Effector memory CD8-positive, alpha-beta T cell (primary cell): ENCODE measurements at places on chromosomes 5 and 9.

GRCh38 chr9:112078432-112078831 is 96.7 kb downstream of the SUSD1 start:
- no peak for DNase-seq

GRCh38 chr9:21711504-21711903 is 90.9 kb upstream of the MTAP start:
- DNase-seq: no peak

DNA sequence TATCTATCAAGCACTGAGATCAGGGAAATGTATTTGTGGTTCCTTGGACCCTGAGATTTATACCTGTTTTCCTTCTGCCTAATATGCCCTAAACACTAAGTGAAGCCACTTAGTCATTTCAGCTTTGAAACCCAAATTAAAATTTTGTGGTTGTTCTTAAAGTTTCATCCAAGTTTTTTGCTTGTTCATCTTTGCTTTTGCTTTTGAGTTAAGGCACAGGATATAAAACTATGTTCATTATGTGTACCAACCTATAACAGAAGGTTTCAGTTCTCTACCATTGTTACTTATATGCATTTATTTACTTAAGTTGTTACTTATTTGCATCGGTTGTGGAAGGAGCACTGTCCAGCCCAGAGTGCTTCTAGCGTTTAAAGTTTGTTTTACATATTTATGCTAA is 382.3 kb downstream of the PTPRD start:
- no peak for DNase-seq

- DNase-seq: no peak
Measured at GRCh38 chr9:37990404-37991015, 78.5 kb downstream of the SHB start.

- no peak for DNase-seq
Measured at GRCh38 chr5:130875656-130876055, 289.4 kb downstream of the HINT1 start.

DNA sequence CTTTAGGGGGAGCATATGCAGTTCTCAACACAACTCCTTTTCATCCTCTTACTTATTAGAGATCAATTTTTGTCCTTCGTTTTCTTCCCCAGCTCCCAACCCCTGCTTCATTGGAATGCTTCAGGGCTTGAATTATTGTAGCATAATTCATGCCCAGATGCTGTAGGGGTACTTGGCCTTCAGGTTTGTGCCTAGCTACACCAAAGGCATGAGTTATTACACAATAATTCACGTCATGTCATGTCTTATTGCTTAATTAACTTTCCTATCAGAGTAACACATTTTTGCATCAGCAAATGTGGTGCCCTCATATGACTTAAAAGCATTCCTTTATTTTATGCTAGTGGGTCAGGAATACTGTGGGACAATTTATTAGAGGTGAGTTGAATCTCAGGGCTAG is 507.2 kb downstream of the NFIB start:
- no peak for DNase-seq

- no peak for DNase-seq
Measured at GRCh38 chr9:93951655-93952118, 3.5 kb downstream of the BARX1 start.

DNA sequence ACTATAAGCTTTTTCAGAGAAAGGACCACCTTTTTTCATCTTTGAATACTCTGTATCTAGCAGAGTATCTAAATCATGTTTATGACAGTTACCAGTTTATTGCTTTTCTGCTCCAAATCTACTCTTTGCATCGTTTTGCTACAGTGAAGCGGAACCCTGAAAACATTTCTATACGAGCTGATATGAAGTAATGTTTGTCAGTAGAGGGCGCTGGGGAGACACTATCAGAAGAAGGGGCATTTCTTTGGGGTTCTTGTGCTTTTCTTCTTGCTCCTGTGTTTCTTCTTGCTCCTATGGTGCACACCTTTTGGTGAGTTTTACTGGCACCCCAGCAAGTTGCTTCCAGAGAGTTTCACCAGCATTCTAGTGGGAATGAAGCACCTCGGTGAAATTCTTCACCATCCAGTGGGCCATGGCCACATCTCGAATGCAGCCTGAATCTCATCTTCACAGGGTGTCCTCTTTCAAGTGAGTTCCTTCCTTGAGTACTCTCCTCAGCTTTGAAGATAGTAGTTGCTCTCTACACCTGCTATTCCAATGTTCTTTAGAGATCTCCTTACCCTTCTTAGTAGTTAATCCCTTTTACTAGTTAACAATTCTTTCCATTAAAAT is 98.4 kb downstream of the FGF1 start:
- DNase-seq: peak; percentile 19

- no peak for DNase-seq
Measured at GRCh38 chr5:123387313-123387712, 35.9 kb downstream of the CEP120 start.

GRCh38 chr5:54528633-54529209 is 11.2 kb downstream of the SNX18 start:
- no peak for DNase-seq

GRCh38 chr9:74755355-74755754 is 132.4 kb downstream of the TRPM6 start:
- DNase-seq: no peak

GRCh38 chr9:21234153-21234687 is 5.6 kb downstream of the IFNA14 start:
- DNase-seq: no peak

DNA sequence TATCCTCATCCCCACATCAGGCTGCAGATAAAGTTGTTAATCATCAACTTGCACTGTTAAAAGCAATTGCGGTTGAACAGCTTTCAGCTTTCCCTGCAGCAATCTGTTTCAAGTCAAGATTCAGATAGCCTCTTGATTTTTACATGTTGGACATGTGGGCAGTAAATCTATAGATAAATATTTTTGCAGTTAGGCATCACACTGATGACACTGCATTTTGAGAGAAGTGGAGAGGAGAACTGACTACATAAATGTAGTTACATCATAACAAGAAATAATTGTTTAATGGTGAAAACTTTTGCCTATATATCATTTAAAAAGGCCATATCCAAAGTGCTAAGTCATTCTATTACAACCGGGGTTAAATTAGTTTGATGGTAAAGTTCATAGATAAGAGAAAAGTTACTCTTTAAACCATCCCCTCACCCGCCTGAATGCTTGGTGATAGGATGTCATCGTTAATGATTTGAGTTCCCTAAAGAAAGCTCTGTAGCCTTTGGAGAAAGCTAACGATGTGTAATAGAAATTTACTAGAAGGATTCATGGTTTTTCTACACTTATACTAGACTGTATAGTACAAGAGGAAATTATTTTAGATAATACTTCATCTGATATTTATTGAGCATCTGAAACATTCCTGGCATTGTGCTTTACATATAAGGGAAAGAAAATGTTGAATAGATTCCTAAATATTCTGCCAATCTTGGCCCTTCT is 30.8 kb upstream of the ALDH1A1 start:
- DNase-seq: no peak

DNA sequence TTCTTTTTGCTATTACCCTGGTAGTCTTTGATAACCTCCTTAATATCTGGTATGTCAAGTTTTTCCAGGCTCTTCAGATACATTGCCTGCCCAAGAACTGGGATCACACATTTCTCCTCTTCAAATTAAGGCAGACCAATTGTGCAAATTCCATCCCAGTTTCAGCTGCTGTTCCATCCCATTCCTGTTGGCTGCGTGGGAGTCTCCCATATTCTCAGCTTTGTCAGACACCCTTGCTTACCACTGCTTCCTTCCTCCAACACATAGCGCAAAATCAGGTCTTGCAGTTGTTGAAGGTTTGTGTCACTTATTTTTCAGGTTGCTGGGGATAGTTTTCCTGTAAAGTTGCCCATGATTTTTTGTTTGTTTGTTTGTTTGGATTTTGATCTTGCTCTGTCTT is 15.2 kb downstream of the HCN1 start:
- DNase-seq: no peak

- DNase-seq: no peak
Measured at GRCh38 chr5:13249854-13250253, 694.6 kb downstream of the DNAH5 start.

- no peak for DNase-seq
Measured at GRCh38 chr5:43798740-43799139, 195.8 kb downstream of the NNT start.

DNA sequence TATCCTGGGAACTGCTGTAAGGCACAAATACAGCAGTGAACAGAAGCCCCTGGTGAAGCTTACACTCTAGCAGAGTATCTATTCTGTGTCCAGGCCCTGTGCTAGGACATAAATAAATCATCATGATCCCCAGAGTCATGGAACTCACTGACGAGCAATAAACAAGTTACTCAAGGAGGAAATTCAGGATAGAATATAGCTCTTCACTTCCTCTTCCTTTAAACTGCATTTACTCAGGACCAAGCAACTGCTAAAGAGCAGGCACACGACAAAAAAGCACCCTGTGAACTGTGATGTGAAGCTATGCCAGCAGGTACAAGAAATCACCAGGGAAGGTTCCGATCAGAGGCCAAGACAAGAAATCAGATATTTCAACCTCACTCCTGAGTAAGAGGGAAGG is 47.8 kb upstream of the NR5A1 start:
- DNase-seq: no peak

GRCh38 chr9:27701016-27701415 is 127.7 kb upstream of the C9orf72 start:
- DNase-seq: no peak

- no peak for DNase-seq
Measured at GRCh38 chr9:35518225-35518821, 28.4 kb downstream of the RUSC2 start.

DNA sequence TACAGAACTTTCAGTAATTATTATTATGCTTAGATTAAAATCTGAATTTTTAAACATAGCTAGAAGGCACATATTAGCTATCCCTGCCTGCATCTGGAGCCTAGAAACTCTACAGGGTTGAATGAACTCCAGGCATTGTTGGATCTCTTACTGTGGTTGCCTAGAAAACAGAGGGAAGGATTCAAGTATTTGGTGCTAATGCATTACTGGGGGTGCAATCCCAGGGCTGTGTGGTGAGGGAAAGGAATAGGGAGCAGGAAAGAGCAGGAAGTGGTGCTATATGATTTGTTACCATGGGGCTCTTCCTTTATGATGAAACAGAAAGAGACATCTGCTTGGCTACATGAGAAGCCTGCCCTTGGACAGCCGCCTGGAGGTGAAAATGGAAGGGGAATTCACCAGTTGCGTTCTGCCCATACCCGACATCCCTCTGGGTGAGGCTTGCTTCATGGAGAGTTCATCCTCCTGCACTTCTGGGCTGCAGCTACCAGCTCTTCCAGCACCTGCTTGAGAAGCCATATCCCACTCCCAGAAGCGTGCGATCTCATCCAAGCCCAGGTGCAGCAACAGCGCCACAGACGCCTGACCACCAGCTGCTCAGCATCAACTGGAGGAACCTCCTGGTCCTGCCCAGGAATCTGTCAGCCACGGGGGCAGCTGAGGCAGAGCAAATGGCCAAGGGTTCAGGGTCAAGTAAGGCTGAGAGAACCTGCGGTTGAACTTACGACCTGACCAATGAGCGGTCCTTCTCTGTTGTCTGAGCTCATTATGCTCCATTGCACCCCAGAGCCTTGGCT is 362.8 kb downstream of the SEMA5A start:
- no peak for DNase-seq

- no peak for DNase-seq
Measured at GRCh38 chr5:158275511-158275910, 416.6 kb upstream of the CLINT1 start.

GRCh38 chr9:130537346-130538050 is 41.9 kb upstream of the FUBP3 start:
- no peak for DNase-seq

- no peak for DNase-seq
Measured at GRCh38 chr5:81147011-81147885, 85.9 kb upstream of the CKMT2 start.

DNA sequence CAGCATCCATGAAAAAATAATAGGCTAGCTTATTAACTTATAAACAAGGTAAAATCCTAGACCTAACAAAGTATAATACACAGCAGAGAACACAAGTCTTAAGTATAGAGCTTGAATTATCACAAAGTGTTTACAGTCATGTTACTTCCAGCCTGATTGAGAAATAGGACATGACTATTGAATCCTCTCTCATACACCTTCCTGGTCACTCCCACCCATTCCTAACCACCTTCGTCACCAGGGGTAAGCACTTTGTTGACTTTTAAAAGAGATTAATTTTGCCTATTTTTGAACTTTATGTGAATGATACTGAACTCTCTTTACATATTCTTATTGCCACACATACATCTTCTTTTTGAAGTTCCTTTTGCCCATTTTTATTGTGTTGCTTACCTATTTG is 325.8 kb downstream of the PJA2 start:
- no peak for DNase-seq

- no peak for DNase-seq
Measured at GRCh38 chr5:133444711-133445110, 167.6 kb downstream of the FSTL4 start.

DNA sequence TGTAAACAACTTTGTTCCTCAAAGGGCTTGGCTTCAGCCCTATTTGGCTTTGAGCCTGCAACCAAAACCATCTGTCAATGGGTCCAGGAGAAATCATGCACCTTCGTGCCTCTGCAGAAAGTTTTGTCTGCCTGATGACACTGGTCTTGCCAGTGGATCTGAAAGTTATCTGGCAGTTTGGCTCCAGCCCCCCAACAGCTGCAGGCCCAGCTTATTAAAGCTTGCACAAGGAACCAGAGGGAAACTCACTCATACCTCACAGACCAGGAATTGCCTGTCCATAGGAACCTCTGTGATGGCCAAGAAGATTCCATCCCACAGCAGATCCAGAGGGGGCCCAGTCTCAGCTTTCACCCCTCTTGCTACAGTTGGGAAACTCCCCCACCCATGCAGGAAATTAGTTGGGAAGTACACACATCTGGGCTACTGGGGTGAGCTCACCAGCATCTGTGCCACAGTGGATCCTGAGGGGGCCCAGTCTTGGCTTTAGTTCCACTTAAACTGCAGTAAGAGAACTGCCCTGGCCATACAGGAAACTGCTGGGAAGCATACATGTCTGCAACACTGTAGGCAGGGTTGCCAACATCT is 265.5 kb downstream of the GRIA1 start:
- no peak for DNase-seq

GRCh38 chr5:172637110-172637580 is 3.9 kb upstream of the NEURL1B start:
- DNase-seq: no peak

- no peak for DNase-seq
Measured at GRCh38 chr9:72888067-72888466, 64.8 kb downstream of the ALDH1A1 start.

DNA sequence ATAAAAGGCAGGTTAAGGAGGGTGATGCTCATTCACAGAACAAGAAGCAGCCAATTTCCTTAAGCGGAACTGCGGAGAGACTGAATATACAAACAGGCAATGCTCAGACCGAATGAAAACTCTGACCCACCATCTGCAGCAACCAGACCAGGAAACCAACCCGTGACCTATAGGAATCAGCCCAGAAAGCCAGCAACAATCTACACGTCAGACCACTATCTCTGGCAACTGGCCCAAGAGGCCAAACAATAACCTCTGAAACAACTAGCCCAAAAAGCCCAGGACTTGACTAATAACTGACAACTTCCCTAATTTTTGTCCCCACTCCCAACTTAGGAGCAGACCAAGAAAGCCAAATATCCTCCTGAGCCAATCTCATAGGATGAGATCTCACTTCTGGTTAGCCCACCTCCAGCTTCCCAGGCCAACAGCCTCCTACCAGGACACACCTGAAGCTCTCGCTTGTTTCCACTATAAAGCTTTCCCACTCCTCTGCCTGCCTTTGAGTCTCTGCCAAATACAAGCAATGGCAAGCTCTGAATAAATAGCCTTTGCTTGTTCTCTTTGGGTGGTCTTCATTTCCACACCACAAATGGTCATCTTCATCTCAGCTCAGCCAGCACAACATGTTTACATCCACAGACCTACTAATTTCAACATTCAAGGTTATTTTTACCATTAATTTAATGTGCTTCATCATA is 168.5 kb downstream of the HSD17B3 start:
- no peak for DNase-seq
